ENCODE measurements at places on chromosomes 12 and 14.

DNA sequence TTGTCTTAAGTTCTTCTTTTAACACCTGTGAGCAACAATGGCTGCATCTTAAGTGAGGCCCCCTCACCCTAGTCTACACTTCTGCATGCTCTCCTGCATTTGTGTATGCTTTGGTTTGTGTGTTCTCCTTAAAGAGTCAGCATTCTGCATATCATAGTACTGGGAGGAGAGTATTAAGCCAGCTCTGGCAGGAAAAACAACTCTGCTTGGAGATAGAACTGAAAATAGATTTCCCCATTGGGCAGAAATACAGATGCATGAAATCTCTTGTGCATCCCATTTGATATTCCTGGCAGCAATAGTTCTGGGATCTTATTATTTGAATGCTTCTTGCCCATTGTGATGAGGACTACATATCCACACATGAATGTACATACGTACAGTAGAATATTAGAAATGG lies 70.6 kb upstream of the PRICKLE1 start:
- H3K27me3 ChIP-seq, result no peaks in the 10 kb centered on the region
- H3K36me3 ChIP-seq, result no peaks in the 10 kb centered on the region
- H3K4me3 ChIP-seq, result no peak overlapping the region
- H3K4me1 ChIP-seq, result no peaks in the 10 kb centered on the region
- no peak for DNase-seq
- no peak overlapping the region for H3K27ac ChIP-seq

DNA sequence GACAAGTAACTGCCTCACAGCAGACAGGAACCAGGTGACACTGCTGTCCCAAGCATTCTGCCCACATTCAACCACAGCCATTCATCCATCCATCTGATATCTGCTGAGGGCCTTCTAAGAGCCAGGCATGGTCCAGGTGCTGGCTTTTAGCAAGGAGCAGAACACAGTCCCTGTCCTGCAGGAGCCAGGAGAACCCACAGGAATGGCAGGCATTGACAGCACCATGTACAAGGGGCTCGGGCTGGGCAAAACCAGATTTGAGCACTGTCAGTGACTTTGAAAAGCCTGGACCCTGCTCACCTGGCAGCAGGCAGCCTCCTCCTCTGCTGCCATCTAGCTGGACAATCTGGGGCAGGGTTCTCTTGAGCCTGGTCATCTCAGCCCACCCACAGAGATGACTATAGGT lies 137.0 kb downstream of the ZFP36L1 start:
- no peaks in the 10 kb centered on the region for H3K36me3 ChIP-seq
- H3K27ac ChIP-seq, result peak overlapping the region; percentile 22
- H3K27me3 ChIP-seq, result no peaks in the 10 kb centered on the region
- DNase-seq, result no peak
- no peak overlapping the region for H3K4me3 ChIP-seq

DNA sequence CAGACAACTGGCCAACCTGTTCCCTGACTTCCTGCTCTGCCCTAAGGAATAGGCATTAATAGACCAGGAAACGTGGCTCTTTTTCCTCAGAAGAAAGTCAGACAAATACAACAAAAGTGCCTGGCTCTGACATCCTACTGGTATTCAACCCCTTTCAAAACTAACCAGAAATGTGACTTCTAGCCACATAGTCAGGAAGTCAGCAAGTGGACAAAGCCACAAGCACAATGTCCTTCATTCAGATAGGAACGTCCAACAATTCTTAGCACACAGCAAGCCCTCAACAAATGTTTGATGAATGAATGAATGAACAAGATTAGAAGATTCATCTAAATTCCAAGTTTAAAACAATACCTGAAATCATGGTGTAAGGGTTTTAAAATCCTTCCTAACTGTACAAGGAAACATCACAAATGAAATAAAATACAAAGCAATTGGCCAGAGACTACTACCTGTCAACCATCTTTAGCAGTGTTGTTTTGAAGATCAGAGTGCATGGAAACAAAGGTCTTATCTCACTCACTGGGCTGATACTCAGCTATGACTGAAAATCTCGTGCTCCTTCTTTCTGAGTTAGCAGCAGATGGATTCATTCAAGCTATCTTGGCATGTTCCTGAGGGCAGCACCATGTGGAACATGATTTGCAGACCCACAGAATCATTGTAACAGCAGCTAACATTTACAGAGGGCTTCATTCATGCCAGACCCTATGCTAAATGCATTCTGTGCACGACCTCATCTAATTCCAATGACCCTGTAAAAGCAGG lies 16.5 kb downstream of the APPL2 start:
- peak overlapping the region; percentile 74 for H3K27ac ChIP-seq
- DNase-seq, result no peak
- no peaks in the 10 kb centered on the region for H3K27me3 ChIP-seq
- H3K4me1 ChIP-seq, result peaks cover 10% of the 10 kb centered on the region

DNA sequence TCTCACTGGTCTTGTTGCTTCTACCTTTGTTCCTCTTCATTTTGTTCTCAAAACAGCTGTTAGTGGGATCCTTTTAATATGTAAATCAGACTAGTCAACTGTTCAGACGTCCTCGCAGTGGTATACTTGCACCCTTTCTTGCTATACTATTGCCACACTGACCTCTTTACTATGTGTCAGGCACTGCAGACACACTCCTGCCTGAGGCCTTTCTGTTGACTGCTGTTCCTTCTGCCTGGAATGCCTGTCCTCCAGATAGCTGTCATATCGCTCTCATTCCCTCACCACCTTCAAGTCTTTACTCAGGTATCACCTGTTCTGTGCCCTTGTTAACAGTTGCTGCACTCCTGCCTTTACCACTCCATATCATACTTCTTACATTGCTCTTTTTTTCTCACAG lies 90.0 kb upstream of the TMEM263 start:
- H3K4me1 ChIP-seq, result no peaks in the 10 kb centered on the region
- no peak overlapping the region for H3K27ac ChIP-seq
- no peaks in the 10 kb centered on the region for H3K27me3 ChIP-seq
- DNase-seq, result no peak
- H3K4me3 ChIP-seq, result no peak overlapping the region
